ENCODE measurements at places on chromosomes 6 and 20. TPM values are rescaled to one million over a fixed set of nuclear protein-coding genes. Genes with fewer than 3 reads are reported as not detected.

Gene RCAN2
- total RNA-seq = 210 TPM

Gene LRRC73
- 0.41 TPM for total RNA-seq

Gene GTSF1L
- total RNA-seq = not detected

Gene CTAGE9
- total RNA-seq = not detected

Gene HLA-DPA1
- 60.5 TPM for total RNA-seq

DNA sequence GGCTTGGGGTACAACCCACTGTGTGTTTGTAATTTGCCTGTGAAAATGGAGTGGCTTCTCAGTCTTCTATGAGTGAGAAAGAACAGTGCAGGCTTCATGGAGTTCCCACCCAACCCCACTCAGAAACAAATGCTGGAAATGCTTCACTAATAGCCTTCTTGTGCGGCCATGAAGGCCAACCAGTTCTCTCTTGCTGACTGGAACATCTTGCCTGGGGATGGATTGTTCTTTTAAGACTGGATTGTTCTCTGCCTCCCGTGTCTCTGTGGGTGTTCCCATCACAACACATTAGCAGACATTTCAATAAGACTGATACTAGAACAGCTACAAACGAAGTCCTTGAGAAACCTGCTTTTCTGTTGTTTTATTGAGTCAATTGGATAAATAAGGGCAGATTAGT, 110.6 kb downstream of the PPP1R14C start:
- no peaks in the 10 kb centered on the region for H3K4me1 ChIP-seq
- no peaks in the 10 kb centered on the region for H3K27me3 ChIP-seq
- DNase-seq = no peak
- H3K4me3 ChIP-seq = no peak overlapping the region

DNA sequence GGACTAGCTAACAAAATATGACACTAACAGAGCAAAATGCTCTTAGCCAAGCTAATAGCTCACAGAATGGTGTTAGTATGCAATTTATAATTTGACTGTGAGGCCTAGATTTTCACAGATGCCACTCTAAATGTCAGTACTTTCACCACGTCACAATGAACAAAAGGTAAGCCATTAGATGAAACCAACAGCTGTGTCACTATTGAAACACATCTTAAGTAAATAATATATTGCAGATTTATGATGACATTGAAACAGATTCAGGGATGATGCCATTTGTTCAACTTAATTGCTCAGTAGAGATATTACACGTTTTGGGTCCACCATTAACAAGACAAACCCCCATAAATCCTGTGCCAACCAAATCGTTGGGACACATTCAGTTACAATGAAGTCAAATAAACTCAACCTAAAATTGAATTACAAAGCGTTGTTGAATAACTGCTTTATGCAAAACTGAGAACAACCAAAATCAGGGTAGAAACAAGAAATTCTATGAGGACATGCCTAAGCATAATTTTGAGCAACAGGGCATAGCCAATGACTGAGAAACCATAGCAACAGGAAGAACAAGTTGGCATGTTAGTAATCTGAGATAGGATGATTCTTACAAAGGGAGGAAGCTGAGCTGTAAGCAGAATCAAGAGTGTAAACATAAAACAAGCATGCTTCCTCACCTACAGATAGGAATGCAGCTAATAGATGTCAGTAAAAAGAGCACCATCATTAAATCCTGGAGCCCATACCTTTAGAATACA, 85.6 kb upstream of the KHDRBS2 start:
- no peak overlapping the region for H3K27ac ChIP-seq
- H3K27me3 ChIP-seq = no peaks in the 10 kb centered on the region
- no peaks in the 10 kb centered on the region for H3K36me3 ChIP-seq
- no peaks in the 10 kb centered on the region for H3K4me1 ChIP-seq
- DNase-seq = no peak

DNA sequence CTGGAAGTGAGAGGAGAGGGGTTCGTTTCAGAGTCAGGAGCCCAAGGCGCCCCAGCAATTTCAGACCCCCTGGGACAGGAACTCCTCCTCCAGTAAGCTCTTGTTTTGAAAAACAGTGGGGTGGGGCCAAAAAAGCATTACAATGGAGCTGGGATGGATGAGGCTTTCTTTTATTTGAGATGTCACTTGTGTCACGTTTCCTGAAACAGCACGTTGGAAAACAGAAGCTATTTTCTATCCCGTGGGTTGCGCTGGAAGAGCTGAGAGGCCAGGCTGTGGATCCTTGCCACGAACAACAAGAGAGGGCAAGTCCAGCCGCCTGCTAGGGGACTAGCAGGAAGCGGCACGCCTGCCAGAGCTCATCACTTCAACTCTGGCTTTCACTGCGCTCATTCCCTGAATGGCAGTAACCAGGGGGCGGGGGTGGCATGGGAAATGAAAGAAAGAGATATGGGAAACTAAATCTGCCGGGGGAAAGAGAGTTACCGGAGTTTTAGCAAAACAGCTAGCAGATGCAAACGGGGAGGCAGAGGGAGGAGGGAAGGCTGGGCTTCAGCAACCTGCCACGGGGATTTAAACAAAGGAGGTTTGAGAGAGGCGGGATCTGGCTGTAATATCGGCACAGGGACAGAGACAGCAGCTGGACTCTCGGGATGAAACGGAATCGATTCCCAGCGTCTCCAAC, 34.6 kb downstream of the GCNT2 start:
- no peaks in the 10 kb centered on the region for H3K27me3 ChIP-seq
- no peaks in the 10 kb centered on the region for H3K36me3 ChIP-seq
- peak; percentile 64 for DNase-seq

DNA sequence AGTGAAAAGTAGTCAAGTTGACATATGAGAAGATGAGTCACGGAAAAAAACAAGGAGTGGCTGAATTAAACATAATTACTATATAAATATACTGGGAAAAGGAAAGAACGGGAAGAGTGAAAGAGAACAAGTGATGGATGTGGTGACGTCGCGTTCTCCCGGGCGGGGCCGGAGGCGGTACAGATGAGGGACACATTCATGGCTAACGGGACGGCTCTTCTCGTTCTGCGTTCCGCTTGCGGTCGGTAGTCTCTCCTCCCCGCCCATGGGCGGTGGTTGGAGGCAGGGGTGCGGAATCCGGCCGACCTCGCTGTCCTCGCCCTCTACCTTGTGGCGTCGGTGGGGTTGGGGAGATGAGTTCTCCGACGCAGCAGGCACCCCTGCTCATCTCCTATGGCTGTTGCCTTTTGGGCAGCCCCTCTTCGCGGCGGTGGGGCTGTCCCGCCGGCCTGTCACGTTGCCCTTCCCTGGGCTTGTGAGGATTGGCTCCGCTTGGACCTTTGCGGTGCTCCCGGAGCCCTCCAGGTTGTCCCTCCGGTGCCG, 22.5 kb downstream of the HLA-G start:
- H3K27me3 ChIP-seq = peaks cover 11% of the 10 kb centered on the region
- H3K36me3 ChIP-seq = no peaks in the 10 kb centered on the region
- H3K4me3 ChIP-seq = peak overlapping the region; percentile 26
- DNase-seq = no peak
- peaks cover 5% of the 10 kb centered on the region for H3K4me1 ChIP-seq

- no peak overlapping the region for H3K27ac ChIP-seq
- no peak for DNase-seq
- no peaks in the 10 kb centered on the region for H3K36me3 ChIP-seq
Measured at GRCh38 chr6:43765776-43766499, 4.1 kb upstream of the VEGFA start.

GRCh38 chr20:44650771-44651433, 597 bp downstream of the ADA start:
- H3K36me3 ChIP-seq = no peaks in the 10 kb centered on the region
- peak overlapping the region; percentile 87 for H3K27ac ChIP-seq
- H3K4me3 ChIP-seq = peak overlapping the region; percentile 70
- H3K27me3 ChIP-seq = no peaks in the 10 kb centered on the region

DNA sequence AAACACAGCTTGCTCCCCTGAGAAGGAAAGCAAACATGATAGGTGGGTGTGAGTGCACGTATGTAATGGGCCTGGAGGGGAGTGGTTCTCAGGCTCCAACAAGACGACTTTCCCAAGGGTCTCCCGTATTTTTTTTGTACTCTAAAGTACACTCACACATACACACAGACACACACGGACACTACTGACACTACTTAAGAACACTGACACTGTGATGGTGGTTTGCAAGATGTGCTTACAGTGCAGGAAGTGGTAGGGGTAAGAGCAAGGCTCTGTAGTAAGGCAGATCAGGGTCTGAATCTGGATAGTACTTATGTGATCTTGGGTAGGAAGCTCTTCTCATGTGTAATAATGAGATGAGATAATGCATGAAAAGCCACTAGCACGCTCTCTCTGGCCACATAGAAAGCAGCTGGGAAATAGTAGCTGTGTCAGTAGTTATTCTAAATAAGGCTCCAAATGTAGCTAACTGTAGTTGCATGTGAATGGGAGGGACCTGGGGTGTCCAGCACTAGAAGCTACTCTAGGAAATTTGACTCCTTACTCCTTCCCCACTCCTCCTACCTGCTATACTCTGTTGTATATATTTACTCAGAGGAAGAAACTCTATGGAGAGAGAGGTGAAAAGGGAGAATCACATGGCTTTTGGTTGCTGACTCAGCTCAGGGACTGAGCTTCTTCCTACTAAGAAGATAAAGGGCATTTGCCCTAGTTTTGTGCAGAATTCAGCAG, 8.4 kb upstream of the ZBTB24 start:
- H3K4me3 ChIP-seq = no peak overlapping the region
- H3K27me3 ChIP-seq = no peaks in the 10 kb centered on the region
- H3K36me3 ChIP-seq = no peaks in the 10 kb centered on the region
- H3K27ac ChIP-seq = no peak overlapping the region
- no peaks in the 10 kb centered on the region for H3K4me1 ChIP-seq
- DNase-seq = no peak

- no peak for DNase-seq
- no peak overlapping the region for H3K4me3 ChIP-seq
- H3K4me1 ChIP-seq = peaks cover 44% of the 10 kb centered on the region
- no peak overlapping the region for H3K27ac ChIP-seq
- no peaks in the 10 kb centered on the region for H3K36me3 ChIP-seq
Measured at GRCh38 chr6:163332575-163332974, 81.9 kb upstream of the QKI start.

- no peak overlapping the region for H3K27ac ChIP-seq
- no peak for DNase-seq
- H3K36me3 ChIP-seq = peaks cover 42% of the 10 kb centered on the region
- no peak overlapping the region for H3K4me3 ChIP-seq
- no peaks in the 10 kb centered on the region for H3K4me1 ChIP-seq
Measured at GRCh38 chr6:144555066-144555465, 269.9 kb downstream of the UTRN start.

DNA sequence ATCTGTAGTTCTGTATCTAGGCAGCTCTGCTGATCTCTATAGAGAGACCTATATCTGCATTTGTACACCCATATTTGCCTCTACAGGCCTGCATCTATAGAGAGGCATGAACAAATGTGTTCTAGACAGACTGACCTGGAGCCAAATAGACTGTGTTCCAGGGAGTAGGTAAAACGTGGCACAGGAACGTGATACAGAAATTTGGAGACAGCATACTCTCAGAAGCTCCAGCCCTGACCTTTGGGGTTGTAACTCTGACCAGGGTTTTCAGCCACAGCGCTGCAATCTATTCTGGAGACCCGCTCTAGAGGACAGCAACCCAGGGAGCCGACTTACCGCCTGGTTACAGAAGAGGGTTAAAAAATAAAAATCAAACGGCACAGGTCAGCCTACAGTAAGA, 983 bp downstream of the RBBP9 start:
- no peaks in the 10 kb centered on the region for H3K27me3 ChIP-seq
- DNase-seq = no peak
- H3K27ac ChIP-seq = peak overlapping the region; percentile 73
- peaks cover 14% of the 10 kb centered on the region for H3K4me1 ChIP-seq
- H3K36me3 ChIP-seq = no peaks in the 10 kb centered on the region

DNA sequence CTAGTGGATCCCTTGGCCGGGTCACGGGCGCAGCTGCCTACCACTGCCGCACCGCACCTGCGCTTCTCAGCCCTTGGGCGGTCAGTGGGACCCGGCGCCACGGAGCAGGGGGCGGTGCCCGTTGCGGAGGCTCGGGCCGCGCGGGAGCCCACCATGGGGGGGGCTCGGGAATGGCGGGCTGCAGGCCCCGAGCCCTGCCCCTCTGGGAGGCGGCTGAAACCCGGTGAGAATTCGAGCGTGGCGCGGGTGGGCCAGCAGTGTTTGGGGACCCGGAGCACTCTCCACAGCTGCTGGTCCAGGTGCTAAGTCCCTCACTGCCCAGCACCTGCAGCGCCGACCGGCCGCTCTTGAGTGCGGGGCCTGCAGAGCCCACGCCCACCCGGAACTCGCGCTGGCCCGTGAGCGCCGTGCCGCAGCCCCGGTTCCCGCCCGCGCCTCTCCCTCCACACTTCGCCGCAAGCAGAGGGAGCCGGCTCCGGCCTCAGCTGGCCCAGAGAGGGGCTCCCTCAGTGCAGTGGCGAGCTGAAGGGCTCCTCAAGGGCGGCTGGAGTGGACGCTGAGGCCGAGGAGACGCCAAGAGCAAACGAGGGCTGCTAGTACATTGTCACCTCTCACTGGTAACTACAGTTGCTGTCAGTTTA, 120.5 kb upstream of the TMEM170B start:
- H3K27me3 ChIP-seq = no peaks in the 10 kb centered on the region
- H3K36me3 ChIP-seq = no peaks in the 10 kb centered on the region
- no peak overlapping the region for H3K4me3 ChIP-seq
- no peak overlapping the region for H3K27ac ChIP-seq
- no peaks in the 10 kb centered on the region for H3K4me1 ChIP-seq

- peaks cover 7% of the 10 kb centered on the region for H3K36me3 ChIP-seq
- H3K27ac ChIP-seq = no peak overlapping the region
- no peaks in the 10 kb centered on the region for H3K27me3 ChIP-seq
- H3K4me3 ChIP-seq = no peak overlapping the region
Measured at GRCh38 chr6:138896104-138896756, 91.8 kb downstream of the REPS1 start.

- no peaks in the 10 kb centered on the region for H3K36me3 ChIP-seq
- H3K4me1 ChIP-seq = no peaks in the 10 kb centered on the region
- no peak overlapping the region for H3K4me3 ChIP-seq
- peak overlapping the region; percentile 30 for H3K27ac ChIP-seq
- peak; percentile 80 for DNase-seq
- no peaks in the 10 kb centered on the region for H3K27me3 ChIP-seq
Measured at GRCh38 chr6:2127484-2127911, 117.9 kb downstream of the GMDS start.

GRCh38 chr6:101777646-101778045, 384.1 kb downstream of the GRIK2 start:
- no peak overlapping the region for H3K4me3 ChIP-seq
- H3K27ac ChIP-seq = no peak overlapping the region
- no peaks in the 10 kb centered on the region for H3K4me1 ChIP-seq
- H3K36me3 ChIP-seq = no peaks in the 10 kb centered on the region
- DNase-seq = no peak

Measured in right atrium auricular region (tissue), 2 donors.